Stimulated activated CD4-positive, alpha-beta T cell treated with anti-CD3 and anti-CD28 coated beads, Interleukin-15, amount 100 ng/mL, for 48 hours (primary cell): ENCODE measurements at places on chromosomes 6 and 20.

DNA sequence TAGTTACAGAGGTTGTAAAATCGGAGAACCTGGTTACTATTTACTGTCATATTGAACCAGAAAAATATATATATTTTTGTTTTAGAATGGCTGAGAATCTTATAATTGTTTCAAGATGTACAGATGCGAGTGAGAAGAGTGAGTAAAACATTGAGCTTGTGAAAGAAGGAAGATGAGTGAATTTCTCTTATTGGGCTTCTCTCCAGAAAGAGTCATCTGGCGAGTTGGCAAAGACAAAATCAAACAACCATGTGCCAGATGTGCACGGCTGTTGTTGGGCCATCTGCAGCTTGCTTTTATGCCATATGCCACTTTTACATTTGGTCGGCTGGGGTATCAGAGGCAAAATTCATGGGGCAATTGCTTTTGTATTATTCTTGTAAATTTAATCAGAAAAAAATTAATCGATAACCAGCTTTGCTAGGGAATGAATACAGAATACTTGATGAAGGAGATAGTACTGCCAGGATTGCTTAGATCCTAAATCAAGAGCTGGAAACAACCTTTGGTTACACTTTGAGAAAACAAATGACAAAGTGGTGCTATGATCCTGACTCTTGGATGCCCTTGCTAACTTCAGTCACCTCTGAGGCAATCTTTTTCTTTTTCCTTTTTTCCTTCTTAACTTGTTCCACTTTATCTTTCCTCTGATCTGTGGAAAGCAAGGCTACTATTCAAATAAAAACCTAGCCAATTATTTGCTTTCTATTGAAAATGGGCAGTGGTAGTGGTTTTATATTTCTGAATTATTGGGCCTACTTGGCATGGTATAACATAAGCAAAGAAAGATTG, 97.1 kb upstream of the GRIK2 start:
- DNase-seq: no peak

DNA sequence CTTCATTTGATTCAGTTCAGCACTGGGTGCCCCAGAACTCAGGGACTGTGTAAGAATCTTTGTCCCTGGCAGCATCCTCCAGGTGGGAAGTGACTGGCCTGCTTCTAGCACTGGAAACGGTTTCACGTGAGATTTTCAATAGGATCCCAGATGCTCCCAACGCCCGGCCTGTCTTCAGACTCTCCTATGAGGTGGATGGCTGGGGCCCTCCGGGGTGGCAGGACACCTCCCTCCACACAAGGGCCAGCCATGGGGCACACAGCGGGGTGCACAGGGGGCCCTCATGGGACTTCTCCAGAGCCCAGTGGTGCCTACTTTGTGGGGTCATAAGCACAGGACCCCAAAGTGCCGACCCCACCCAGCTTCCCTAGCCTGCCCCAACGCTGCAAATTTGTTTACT, 72.8 kb downstream of the SMOC2 start:
- DNase-seq: no peak

GRCh38 chr20:9478771-9479170, 35.6 kb upstream of the LAMP5 start:
- DNase-seq: no peak

GRCh38 chr6:46381057-46381456, 110.2 kb downstream of the RCAN2 start:
- DNase-seq: no peak

- DNase-seq: no peak
These were observed 53.9 kb downstream of the ERMARD start for GRCh38 chr6:169805242-169805838.

GRCh38 chr6:43817192-43817591, 47.2 kb downstream of the VEGFA start:
- DNase-seq: no peak

GRCh38 chr6:119026822-119027221, 51.6 kb downstream of the FAM184A start:
- no peak for DNase-seq

GRCh38 chr6:150767571-150768018, 97.9 kb upstream of the MTHFD1L start:
- no peak for DNase-seq
